NCI-H748 treated with DMSO at 0.1 percent for 48 hours (cell line): ENCODE measurements at places on chromosomes 13 and 19.

GRCh38 chr13:26017932-26018665 is 33.7 kb downstream of the SHISA2 start:
- DNase-seq, result no peak

GRCh38 chr13:113211774-113212173 is 2.4 kb downstream of the CUL4A start:
- no peak for DNase-seq

- no peak for DNase-seq
Measured at GRCh38 chr13:98252931-98253470, 75.9 kb upstream of the RNF113B start.

- DNase-seq, result no peak
Measured at GRCh38 chr13:42532561-42533335, 41.2 kb upstream of the TNFSF11 start.

DNA sequence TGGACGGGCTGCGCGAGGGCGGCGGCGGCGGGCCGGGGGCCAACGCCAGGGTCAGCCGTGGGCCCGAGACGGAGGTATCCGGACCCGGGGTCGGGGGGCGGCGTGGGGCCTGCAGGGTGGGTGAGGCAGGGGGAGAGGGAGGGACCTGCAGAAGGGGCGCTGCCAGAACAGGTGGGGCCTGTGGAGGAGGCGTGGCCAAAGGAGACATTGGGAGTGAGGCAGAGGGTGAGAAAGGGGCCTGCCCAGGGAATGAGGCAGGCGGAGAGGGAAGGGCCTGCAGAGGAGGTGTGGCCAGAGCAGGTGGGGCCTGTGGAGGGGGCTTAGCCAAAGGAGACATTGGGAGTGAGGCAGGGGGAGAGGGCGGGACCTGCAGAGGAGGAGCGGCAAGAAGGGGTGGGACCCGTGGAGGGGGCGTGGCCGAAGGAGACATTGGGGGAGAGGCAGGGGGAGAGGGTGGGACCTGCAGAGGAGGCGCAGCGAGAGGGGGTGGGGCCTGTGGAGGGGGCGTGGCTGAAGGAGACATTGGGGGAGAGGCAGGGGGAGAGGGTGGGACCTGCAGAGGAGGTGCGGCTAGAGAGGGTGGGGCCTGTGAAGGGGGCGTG is 4.2 kb downstream of the PRR36 start:
- DNase-seq, result no peak

DNA sequence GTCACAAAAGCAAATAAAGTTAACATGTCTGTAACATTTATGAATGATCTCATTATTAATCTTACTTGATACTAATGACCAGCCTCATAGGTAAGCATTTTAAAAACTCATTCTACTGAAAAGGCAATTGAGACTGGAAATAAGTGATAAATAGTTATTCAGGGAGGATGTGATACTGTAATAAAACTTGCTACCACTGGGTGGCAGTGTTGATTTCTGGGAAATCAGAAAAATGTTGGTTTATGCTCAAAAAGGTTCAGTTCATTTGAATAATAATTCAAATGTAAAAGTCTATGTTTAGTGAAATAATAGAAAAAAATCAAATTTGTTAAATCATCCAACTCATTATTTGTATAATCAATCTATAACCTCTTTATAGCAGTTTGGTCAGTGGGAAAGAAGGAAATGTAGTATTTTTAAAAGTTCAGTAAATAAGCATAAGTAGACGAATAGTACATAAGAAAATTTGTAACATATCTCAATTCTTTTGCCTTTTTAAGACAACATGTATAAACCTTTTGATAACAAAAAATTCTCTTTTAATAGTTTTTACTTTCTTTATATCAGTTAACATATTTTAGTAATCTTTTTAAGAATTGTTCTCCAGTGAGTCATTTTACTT is 9.6 kb downstream of the ABHD13 start:
- peak; percentile 55 for DNase-seq

DNA sequence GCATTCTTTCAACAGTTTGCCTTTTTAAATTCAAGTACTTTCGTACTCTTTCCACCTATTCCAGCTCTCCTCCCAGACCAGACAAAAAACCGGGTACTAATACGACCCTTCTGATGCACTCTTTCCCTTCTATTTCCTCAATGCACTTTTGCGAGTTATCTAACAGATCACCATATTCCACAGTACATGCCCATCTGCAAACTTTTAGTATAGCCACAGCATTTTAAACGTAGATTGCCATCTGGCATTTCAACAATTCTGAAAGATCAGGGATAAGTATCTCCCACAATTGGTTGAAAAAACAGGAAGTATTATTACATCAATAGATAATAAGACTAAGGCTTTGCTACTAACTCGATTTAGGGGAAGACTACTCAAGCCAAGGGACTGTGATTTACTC is 31.5 kb downstream of the RBM26 start:
- no peak for DNase-seq

DNA sequence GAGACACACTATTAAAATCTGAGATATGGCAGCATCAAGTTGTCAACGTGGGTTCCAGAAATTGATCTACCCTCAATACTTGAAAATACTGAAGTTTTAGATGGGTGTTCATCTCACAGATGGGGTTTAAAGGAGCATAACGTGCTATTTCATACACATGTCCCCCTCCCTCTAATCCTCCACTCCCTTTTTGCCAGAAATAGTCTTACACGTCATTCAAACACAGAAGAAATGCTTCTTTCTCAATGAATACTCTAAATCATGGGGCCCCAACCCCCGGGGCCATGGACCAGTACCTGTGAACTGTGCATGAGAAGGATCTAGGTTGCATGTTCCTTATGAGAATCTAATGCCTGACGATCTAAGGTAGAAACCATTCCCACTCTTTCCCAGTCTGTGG is 19.6 kb downstream of the KLF12 start:
- no peak for DNase-seq

DNA sequence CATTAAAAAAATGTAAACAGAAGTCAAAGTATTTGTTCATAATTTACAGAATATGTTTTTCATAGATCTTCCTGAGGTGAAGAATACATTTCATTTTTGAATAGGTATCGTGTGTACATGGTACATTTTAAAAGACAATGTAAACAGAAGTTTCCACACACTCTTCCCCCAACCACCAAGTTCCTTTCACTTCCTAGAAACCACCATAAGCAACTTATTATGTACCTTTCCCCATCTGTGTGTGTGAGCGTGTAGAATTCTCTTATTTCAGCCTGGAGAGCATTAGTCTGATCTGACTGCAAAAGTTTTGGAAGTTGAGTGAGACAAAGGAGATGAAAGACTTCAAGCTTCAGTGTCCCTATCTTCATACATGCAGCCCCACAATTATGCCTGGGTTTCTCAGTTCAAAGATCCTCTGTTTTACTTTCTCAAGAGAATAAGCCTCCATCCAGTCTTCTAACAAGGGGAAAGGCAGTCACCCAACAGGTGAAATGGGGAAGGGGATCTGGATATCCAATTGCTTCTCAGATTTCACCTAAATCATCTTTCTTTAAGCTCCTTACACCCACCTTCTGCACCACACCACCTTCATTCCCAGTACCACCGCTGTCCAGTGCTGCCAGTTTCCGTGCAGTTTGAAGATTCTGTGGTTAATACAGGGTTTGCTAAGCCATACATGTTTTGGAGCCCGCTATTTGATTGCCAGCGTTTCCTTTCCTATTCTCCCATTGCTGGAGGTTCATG is 2.1 kb downstream of the TEX30 start:
- DNase-seq, result no peak

GRCh38 chr19:42629191-42629590 is 34.5 kb upstream of the CEACAM8 start:
- no peak for DNase-seq

GRCh38 chr13:105612541-105612940 is 922.9 kb downstream of the EFNB2 start:
- no peak for DNase-seq

DNA sequence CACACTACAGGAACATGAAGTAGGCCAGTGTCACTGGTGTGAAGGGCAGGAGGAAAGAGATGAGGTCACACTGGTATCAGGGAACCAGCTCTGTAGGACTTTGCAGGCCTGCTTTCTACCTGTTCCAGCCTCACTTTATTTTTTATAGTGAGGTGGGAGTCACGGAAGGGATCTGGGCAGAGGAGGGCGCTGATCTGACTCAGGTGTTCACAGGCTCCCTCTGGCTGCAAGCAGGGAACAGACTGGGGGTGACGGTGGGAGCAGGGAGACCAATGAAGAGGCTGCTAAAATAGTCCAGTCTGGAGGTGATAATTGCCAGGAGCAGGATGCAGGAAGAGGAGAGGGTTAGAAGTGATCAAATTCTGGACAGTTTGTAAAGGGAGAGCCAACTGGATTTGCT is 2.8 kb downstream of the THAP8 start:
- DNase-seq, result no peak

DNA sequence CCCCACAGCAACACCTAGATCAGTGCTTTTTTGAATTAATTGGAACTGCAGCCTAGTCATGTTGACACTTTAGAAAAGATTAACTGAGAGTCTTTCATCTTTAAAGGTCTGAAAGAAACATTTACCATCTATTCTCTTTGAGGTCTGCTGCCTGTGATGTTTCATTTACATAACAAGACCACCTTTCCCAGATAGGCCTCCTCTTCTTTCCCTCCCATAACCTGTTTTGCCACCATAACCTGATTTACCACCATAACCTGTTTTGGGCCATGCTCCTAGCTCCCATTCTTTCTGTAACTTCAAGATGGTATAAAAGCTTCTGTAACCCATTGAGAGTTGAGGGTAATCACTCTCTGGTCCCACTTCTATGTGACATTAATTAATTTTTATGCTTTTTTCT is 320.8 kb downstream of the PCDH20 start:
- DNase-seq, result no peak

DNA sequence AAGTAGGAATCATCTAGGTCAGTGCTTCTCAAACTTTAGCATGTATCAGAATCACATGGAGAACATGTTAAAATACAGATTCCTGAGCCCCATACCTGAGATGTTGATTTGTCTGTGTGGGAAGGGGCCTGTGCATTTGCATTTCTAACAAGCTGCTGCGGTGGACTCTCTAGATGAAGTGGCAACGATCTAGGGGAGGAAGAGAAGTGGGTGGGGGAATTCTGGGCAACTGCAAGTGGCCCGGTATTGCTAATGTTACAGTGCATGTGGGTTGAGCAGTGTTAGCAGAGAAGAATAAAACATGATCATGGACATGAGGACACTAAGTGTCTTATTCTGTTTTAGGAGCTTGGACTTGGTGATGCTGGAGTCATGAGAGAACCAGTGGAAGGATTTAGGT is 329.0 kb downstream of the OLFM4 start:
- no peak for DNase-seq
